ENCODE measurements at places on chromosomes 1 and 21.

DNA sequence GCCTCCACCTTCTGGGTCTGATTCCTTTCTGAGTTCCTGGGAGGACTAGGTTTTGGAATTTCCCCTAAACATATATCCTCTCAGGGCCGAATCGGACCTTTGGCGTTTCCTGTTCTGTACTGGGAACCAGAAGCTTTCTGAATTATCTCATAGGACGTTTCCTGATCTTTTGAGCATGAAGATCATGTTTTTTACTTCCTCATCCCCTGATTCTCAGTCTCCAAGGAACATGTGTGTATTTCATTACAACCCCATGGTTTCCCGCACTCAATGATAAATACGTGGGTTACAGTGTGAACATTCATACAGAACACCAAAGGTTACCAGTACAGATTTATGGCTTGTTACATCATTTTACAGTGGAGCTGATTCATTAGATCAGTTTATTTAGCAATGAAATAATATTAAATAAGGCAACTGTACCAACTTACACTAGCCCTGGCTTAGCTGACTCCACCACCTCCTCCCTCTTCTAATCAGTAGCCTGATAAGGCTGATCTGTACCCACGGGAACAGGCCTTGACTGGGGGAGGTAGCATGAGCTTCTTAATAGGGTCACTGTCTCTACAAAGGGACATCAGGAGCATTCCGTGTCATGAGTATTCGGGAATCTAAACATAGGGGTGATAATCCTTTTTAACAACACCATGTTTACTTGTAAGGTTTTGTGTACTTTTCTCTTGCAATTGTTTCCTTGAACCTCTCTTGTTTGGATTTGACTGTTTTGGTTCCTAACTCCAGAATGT is 57.8 kb upstream of the ERRFI1 start:
- H3K4me3 ChIP-seq: no peak overlapping the region
- no peaks in the 10 kb centered on the region for H3K36me3 ChIP-seq
- H3K4me1 ChIP-seq: peaks cover 8% of the 10 kb centered on the region
- DNase-seq: peak; percentile 64
- H3K27me3 ChIP-seq: no peaks in the 10 kb centered on the region
- H3K27ac ChIP-seq: peak overlapping the region; percentile 86

- no peaks in the 10 kb centered on the region for H3K4me1 ChIP-seq
- no peak for DNase-seq
- no peaks in the 10 kb centered on the region for H3K27me3 ChIP-seq
Observed at GRCh38 chr1:59183749-59184317, 113.1 kb upstream of the FGGY start.

- no peak for DNase-seq
- no peaks in the 10 kb centered on the region for H3K36me3 ChIP-seq
- peaks cover 6% of the 10 kb centered on the region for H3K4me1 ChIP-seq
- no peak overlapping the region for H3K27ac ChIP-seq
Observed at GRCh38 chr1:16191916-16192546, 20.4 kb downstream of the ARHGEF19 start.

- no peak for DNase-seq
- H3K27me3 ChIP-seq: no peaks in the 10 kb centered on the region
- H3K4me1 ChIP-seq: no peaks in the 10 kb centered on the region
Observed at GRCh38 chr1:59094001-59094400, 202.9 kb upstream of the FGGY start.

DNA sequence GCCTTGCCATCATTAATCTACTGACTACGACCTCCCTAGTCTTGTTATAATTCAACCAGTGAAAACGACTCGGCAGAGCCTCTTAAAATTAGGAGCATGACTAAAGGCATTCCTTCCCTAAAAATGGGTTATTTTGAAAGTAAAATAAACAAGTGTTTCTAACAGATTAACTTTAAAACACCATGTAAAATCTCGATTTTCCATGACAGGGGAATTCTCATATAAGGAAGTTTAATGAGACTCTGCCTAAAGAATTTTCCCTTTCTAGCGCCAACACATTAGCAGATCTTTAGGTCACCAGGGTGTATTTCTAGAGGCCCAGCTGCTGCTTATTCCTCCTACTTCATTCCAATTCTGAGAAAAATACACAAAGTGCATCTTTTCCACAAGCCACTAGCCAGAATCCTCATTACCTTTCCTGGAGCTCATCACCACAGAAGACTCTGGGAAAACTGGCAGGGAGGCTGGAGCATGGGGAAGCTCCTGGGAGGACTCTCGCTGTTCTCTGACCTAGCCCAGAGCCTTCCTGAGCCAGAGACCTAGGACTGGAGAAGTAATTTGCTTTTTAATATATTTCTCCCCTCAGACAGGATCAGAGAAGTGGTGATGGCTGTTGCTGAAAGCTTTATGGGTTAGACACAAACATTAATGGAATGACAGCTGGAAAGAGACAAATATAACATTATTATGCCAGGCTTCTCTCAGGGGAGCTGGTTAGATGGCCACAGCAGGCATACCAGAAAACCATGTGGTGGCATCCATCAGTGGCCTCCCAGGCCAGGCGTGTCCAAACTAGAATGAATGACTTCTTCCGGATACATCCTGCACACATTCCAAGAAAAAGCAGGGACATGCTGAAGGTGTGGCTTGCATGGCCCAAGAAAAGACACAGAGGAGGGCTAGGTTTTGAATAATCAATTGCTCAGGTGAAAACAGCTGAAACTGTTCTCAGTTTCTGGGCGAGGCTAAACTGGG is 63.6 kb upstream of the CTTNBP2NL start:
- H3K36me3 ChIP-seq: no peaks in the 10 kb centered on the region
- DNase-seq: peak; percentile 34

- H3K4me1 ChIP-seq: peaks cover 9% of the 10 kb centered on the region
- H3K4me3 ChIP-seq: no peak overlapping the region
- H3K27me3 ChIP-seq: no peaks in the 10 kb centered on the region
- no peak for DNase-seq
- no peak overlapping the region for H3K27ac ChIP-seq
Observed at GRCh38 chr21:45593162-45594022, 50.1 kb upstream of the PCBP3 start.

DNA sequence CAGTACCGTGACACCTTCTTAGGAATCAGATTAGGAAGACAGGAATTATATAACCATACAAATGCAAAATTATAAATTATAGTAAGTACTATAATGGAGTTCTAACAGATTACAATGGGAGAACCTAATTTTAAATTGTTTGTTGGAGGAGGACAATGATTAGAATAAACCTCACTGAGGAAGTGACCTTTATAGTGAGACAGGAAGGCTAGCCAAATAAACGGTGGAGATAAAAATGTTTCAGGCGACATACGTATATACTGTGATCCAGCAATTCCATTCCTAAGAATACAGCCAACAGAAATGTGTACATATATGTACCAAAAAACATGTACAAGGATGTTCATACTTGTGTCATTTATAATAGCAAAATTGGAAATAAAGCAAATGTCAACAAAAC is 15.2 kb downstream of the SYNJ1 start:
- H3K27ac ChIP-seq: no peak overlapping the region
- H3K4me3 ChIP-seq: no peak overlapping the region
- H3K27me3 ChIP-seq: no peaks in the 10 kb centered on the region

DNA sequence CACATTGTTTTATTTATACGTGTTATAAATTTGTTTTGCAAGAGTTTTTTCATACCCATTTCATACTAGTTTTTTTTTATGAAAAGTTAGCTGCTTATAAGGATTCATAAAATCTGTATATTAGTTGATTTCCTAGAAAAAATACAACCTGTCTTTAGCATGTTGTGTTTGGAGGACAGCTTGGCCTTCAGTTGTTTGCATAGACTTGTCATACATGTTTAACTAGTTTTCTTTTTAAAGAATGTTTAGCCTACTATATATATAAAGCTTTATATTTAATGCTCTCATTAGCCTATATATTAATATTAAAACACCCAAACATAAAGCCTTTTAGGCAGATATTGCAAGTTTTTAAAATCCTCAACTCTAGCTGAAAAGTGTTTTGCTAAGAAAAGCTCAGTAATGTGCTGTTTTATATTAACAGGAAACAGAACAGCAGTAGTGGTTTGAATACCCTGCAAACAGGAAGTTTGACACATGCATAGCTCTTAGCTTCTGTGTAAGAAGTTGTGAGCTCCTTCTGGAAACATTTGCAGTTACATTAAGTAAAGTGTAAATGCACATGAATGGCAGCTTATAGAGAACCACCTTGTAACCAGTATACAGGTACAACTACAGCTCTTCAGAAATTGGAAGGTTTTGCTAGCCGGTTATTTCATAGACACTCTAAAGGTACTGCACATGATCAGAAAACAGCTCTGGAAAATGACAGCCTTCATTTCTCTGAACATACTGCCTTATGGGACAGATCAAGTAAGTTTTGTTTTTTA is at the start of gene PRKACB:
TSS of gene PRKACB (plus strand) at position 476 of the 770 bp plus-strand sequence. CDS start at position 567, 91 bp downstream.
- peak within 1 kb of the TSS; percentile 73 for H3K27ac ChIP-seq
- H3K36me3 ChIP-seq: no peaks in the 10 kb centered on the region
- H3K4me3 ChIP-seq: peak within 1 kb of the TSS; percentile 11
- no peaks in the 10 kb centered on the region for H3K27me3 ChIP-seq
- peaks cover 8% of the 10 kb centered on the region for H3K4me1 ChIP-seq

GRCh38 chr1:24463776-24464735 is 38.6 kb upstream of the RCAN3 start:
- H3K36me3 ChIP-seq: peaks cover 68% of the 10 kb centered on the region
- peaks cover 10% of the 10 kb centered on the region for H3K4me1 ChIP-seq
- no peak for DNase-seq
- H3K4me3 ChIP-seq: no peak overlapping the region
- no peak overlapping the region for H3K27ac ChIP-seq
- H3K27me3 ChIP-seq: no peaks in the 10 kb centered on the region

- H3K36me3 ChIP-seq: no peaks in the 10 kb centered on the region
- no peak for DNase-seq
- no peaks in the 10 kb centered on the region for H3K27me3 ChIP-seq
- H3K4me3 ChIP-seq: no peak overlapping the region
Observed at GRCh38 chr1:170407138-170407537, 124.8 kb upstream of the GORAB start.

DNA sequence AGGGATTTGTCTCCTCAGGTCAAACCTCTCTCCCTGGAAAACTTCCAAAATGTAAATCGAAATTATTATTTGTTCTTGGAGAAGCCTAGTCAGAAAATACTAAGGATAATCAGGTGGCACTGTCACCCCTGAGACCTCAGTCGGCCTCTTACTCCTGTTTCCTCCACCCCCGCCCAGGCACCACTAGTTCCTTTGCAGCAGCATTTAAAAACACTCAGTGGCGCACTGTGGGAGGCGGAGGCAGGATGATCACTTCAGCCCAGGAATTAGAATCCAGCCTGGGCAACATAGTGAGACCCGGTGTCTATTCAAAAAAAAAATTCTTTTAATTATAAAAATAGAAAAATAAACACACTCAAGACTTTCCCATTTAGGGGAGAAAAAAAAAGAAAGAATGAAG is 18.0 kb upstream of the IFNAR2 start:
- no peak for DNase-seq
- H3K27me3 ChIP-seq: no peaks in the 10 kb centered on the region
- H3K27ac ChIP-seq: no peak overlapping the region
- H3K4me3 ChIP-seq: no peak overlapping the region
- no peaks in the 10 kb centered on the region for H3K36me3 ChIP-seq
- no peaks in the 10 kb centered on the region for H3K4me1 ChIP-seq

GRCh38 chr1:224520808-224521207 is 86.2 kb upstream of the WDR26 start:
- H3K4me3 ChIP-seq: no peak overlapping the region
- H3K27ac ChIP-seq: no peak overlapping the region
- H3K36me3 ChIP-seq: no peaks in the 10 kb centered on the region
- no peaks in the 10 kb centered on the region for H3K4me1 ChIP-seq
- no peak for DNase-seq

DNA sequence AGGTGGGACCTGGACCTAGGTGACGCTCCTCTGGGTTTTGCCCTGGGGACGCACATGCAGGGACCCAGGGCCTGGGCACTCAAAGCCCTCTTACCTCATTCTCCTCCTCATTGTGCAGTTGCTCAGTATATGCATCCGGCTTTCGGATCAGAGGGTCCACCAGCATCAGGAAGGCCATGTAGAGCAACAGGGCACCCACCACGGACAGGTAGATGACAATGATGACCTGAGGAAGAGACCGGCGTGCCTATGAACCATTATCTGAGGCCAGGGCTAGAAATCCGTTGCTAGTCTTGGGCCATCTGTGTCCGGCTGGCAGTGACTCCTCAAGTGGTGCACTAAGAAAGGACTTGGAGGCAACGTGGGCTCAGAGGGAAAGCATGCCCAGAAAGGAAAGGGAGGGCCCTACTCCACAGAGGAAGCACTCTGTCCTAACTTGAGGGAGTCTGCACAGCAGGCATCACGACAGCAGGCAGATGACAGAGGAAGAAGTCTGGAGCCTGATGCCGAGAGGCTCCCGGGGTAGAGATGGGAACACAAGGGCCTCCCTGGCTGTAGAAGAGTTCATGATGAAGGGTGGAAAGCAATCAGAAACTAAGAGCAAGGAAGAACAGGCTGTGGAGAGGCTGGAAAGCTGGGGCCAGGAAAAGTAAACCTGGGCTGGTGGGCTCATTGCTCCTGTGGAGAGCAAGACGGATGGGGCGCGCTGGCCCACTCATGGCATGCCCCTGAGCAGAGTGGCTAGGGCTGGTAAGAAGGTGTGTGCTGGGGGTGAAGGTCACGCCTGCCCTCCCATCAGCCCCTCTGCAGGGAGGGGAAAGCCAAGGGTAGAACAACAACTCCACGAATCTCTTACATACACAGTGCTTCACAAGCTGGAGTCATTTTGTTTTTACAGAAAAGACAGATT is 10.3 kb downstream of the TMEM9 start:
- H3K27ac ChIP-seq: no peak overlapping the region
- no peak overlapping the region for H3K4me3 ChIP-seq

DNA sequence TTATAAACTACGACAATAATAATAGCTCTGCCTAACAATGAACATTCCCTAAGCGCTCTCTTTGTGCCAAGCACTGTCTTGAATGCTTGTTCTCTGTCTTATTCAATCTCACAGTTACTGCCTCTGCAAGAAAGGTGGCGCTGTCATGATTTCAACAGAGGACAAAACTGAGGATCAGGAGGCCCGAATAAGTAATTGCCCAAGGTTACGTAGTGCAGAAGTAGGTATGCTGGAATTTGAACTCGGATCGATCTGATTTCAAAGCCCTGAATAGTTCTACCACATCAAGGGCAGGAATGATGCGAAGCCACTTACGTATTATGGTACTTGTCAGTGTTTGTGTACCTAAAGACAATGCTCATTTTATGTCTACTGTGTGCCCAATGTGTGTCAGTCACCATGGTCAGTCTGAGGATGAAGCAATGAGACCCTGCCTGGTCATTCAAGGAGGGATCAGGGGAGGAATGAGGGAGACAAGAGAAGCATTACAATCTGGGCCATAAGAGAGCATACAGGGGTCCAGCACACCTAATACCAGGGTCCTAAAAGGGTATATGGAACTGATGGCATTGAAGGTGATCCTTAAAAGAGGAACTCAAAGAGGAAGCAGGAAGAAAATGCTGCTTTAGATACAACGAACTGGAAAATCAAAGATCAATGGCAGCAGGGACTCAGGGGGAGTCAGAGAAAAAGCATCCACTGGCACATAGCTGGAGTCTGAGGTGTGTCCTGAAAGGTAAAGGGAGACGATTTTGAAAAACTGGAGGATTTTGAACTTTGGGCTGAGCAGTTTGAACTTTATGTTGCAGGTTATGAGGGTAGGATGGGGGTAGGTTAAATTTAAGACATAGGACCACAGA is 389.2 kb downstream of the PLPP3 start:
- no peak for DNase-seq
- no peak overlapping the region for H3K4me3 ChIP-seq
- no peak overlapping the region for H3K27ac ChIP-seq

- peaks cover 38% of the 10 kb centered on the region for H3K4me1 ChIP-seq
- no peaks in the 10 kb centered on the region for H3K36me3 ChIP-seq
- H3K27ac ChIP-seq: peak within 1 kb of the TSS; percentile 63
Observed at GRCh38 chr1:153540394-153541361, at the start of gene S100A5. Gene S100A5, minus strand, starts transcription at chr1:153540934. Its CDS starts 743 bp downstream, at chr1:153540191.
